IMR-90 (cell line): ENCODE measurements at places on chromosomes 16 and 17. TPM values are rescaled to one million over a fixed set of nuclear protein-coding genes. Genes with fewer than 3 reads are reported as not detected.

DNA sequence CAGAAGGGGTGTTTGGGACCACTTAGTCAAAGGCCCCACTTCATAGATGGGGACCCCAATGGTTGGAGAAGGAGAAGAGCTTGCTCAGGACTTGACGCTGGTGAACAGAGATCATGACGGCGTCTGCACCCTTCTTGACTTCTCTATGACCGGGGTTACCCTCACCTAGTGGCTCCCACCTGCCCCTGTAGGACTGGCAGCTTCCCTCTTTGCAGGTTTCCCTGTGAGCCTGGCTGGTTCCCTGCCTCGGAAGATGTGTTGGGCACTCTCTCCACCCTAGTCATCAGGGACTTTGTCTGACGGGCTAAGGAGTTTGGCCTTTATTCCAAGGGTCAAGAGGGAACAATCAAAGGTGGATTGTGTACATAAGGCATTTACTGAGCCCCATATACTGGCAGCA is 22.7 kb downstream of the TBX4 start:
- no peak for DNase-seq
- H3K4me1 ChIP-seq: peaks cover 10% of the 10 kb centered on the region
- no peak overlapping the region for H3K4me3 ChIP-seq
- no peaks in the 10 kb centered on the region for H3K36me3 ChIP-seq
- H3K27me3 ChIP-seq: peaks cover 5% of the 10 kb centered on the region

ZG16 gene
- not detected in 2 replicates for total RNA-seq

GAST gene
- total RNA-seq: not detected in 2 replicates

CD7 gene
- not detected in 2 replicates for total RNA-seq

HOXB3 gene
- 6.3 and 8.6 TPM in 2 replicates for total RNA-seq

DNA sequence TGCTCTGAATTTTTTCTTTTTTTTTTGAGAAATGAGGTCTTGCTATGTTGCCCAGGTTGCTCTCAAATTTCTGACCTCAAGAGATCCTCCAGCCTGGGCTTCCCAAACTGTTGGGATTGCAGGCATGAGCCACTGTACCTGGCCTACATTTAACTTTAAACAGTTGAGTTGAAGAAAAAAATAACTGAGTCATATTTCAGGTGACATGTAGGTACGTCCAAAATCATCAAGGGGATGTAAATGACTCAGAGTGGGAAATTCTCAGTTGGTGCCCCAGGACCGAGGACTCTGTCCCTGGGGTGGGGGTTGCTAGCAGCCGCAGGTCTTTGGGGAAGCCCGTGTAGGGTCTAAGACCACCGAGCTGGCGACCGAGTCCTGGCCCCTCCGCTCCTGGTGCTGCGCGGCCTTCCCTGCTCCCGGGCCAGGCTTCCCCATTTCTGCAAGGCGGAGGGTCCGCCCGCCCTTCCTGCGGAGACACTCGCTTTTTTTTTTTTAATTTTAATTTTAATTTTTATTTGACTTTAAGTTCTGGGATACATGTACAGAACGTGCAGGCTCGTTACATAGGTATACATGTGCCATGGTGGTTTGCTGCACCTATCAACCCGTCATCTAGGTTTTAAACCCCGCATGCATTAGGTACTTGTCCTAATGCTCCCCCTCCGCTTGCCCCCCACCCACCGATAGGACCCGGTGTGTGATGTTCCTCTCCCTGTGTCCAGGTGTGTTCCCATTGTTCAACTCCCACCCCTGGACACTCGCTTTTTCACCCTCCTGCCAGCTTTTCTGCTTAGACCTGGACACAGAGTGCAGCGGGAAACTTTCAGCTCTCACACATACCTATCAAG is 12.7 kb upstream of the N4BP1 start:
- peak overlapping the region; percentile 4; the same call in 1 of the 2 replicates for H3K4me3 ChIP-seq
- no peak for DNase-seq
- H3K27ac ChIP-seq: no peak overlapping the region
- H3K36me3 ChIP-seq: no peaks in the 10 kb centered on the region
- no peaks in the 10 kb centered on the region; the same call in 1 of the 2 replicates for H3K27me3 ChIP-seq

DNA sequence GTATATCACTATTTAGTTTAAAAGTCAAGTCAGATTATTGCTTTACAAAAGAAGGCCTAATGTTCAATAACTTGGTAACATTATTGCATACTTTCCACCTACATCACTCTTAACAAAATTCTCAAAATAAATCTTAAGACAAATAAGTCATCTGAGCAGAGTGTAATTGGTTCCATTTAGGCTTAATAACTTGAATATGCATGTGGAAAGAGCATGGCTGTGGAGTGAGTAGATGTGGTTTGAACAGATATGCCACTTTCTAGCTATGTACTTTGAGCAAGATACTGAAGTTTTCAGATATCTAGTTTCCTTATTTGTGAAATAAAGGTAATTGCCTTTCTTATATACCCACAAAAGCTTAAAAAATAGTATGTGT is 6.7 kb upstream of the EVI2A start:
- no peaks in the 10 kb centered on the region for H3K27me3 ChIP-seq
- H3K4me3 ChIP-seq: no peak overlapping the region
- H3K4me1 ChIP-seq: peaks cover 6% of the 10 kb centered on the region; the same call in 1 of the 2 replicates
- peak; percentile 55 for DNase-seq
- H3K27ac ChIP-seq: no peak overlapping the region

- no peak overlapping the region for H3K4me3 ChIP-seq
- H3K27me3 ChIP-seq: no peaks in the 10 kb centered on the region
- no peaks in the 10 kb centered on the region for H3K36me3 ChIP-seq
- no peak overlapping the region for H3K27ac ChIP-seq
These were observed 3.0 kb downstream of the ERN1 start for GRCh38 chr17:64126918-64127317.

TMEM235 gene
- total RNA-seq: not detected in 2 replicates

LLGL2 gene
- 0.54 and 0.56 TPM in 2 replicates for total RNA-seq

TM4SF5 gene
- not detected in 2 replicates for total RNA-seq

DNA sequence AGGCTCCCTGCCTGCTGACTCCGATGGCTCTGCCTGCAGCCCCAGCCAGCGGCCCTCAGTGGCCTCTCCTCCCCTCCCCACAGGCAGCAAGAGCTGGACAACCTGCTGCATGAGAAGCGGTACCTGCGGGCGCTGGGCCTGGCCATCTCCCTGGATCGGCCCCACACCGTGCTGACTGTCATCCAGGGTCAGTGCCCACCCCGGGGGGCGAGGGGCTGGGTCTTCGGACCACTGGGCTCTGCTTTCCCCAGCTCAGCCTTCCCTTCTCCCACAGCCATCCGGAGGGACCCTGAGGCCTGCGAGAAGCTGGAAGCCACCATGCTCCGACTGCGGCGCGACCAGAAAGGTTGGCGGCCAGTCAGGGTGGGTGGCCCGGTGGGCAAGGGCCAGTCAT is 3.4 kb downstream of the NOXO1 start:
- DNase-seq: no peak
- peaks cover 29% of the 10 kb centered on the region; the same call in 1 of the 2 replicates for H3K27me3 ChIP-seq
- no peaks in the 10 kb centered on the region; the same call in 1 of the 2 replicates for H3K4me1 ChIP-seq
- no peak overlapping the region for H3K4me3 ChIP-seq

SNAI3 gene
- not detected in 2 replicates for total RNA-seq

GRCh38 chr17:36593656-36594316 is 2.1 kb downstream of the DHRS11 start:
- peaks cover 5% of the 10 kb centered on the region for H3K4me1 ChIP-seq
- H3K4me3 ChIP-seq: no peak overlapping the region
- H3K36me3 ChIP-seq: peaks cover 8% of the 10 kb centered on the region
- no peaks in the 10 kb centered on the region for H3K27me3 ChIP-seq

MTHFSD gene
- total RNA-seq: 7.8 and 8.2 TPM in 2 replicates

SULT1A4 gene
- 0.28 and 1.1 TPM in 2 replicates for total RNA-seq

DNA sequence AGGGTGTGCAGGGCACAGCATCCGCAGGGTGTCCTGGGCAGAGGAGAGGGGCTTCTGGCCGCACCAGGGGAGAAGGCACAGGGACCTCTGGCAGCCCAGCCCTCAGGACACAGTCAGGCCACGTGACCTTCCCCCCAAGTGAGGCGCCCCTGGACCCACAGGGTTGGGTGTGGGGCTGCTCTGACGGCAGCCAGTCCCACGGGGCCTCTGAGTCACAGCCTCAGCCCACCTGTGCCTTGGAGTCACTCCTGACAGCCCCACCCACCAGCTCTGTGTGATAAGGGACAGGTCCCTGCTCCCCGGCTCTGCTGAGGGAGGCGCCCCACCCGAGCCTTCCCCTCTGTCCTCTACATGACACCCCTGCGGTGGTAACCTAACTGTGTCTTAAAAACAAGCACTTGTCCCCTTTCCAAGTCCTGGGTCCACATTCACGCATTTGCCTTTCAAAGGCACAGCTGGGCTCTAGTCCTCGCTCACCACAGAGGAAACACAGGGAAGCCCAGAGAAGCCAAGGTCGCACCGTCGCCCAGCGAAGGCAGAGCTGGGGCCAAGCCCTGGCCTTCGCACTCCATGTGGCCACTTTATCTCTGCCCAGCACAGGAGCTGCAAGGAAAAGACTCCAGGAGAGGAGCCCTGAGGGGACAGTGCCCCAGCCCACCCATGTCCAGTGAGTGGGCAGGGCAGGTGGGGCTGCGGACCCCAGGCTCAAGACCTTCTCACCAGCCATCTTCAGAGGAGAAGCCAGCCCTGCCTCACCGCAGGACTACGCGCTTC is 5.1 kb upstream of the NPTX1 start:
- no peaks in the 10 kb centered on the region; the same call in 1 of the 2 replicates for H3K4me1 ChIP-seq
- H3K27ac ChIP-seq: no peak overlapping the region
- no peak for DNase-seq
- H3K27me3 ChIP-seq: peaks cover 63% of the 10 kb centered on the region
- H3K4me3 ChIP-seq: no peak overlapping the region

GRCh38 chr16:57559072-57559790 is 16.8 kb downstream of the ADGRG5 start:
- H3K4me3 ChIP-seq: no peak overlapping the region
- no peaks in the 10 kb centered on the region for H3K4me1 ChIP-seq
- H3K27me3 ChIP-seq: peaks cover 32% of the 10 kb centered on the region
- no peaks in the 10 kb centered on the region for H3K36me3 ChIP-seq
- DNase-seq: no peak

DNA sequence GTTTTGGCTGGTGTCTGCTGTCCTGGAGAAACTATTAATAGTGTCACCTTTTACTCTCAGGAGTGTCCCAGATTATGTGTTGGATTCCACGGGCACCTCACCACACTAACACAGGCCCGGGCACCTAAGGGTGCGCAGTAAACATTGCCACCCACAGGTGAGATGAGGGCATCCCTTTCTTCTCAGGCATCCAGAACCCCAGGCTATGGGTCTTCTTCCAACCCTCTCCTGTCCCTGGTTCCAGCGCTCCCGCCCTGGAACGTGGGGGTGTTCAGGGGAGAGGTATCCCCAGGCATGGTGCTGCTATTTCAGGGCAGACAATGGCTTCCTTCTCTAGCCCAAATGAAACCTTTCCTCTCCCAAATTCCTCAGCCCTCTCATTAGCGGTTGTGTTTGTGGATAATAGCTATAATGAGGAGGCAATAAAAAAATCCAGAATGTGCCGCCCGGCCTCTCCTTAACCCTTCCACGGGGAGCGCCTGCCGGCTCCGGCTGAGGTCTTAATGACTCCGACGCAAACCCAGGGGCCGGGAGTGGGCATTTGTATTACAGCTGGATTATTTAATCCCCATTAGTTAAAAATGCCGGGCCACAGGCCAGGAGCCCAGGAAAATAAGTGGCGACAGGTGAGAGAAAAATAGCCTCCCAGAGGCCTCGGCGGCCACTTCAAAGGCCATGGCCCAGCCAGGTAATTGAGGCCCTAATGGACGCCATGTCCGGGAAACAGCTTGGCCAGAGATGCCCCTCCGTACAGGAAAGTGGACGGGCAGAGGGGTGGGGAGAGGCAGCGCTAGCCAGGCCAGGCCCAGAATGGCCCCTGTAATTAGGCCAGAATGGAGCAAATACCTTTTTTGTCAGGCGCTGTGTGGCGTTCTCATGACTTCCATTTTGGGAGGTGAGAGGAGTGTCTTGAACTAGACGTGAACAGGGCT is 102.8 kb downstream of the IRX5 start:
- H3K4me3 ChIP-seq: no peak overlapping the region
- no peaks in the 10 kb centered on the region for H3K4me1 ChIP-seq
- no peaks in the 10 kb centered on the region for H3K27me3 ChIP-seq
- no peaks in the 10 kb centered on the region for H3K36me3 ChIP-seq
- no peak overlapping the region for H3K27ac ChIP-seq

ATF7IP2 gene
- total RNA-seq: 2.7 and 2.8 TPM in 2 replicates

DNA sequence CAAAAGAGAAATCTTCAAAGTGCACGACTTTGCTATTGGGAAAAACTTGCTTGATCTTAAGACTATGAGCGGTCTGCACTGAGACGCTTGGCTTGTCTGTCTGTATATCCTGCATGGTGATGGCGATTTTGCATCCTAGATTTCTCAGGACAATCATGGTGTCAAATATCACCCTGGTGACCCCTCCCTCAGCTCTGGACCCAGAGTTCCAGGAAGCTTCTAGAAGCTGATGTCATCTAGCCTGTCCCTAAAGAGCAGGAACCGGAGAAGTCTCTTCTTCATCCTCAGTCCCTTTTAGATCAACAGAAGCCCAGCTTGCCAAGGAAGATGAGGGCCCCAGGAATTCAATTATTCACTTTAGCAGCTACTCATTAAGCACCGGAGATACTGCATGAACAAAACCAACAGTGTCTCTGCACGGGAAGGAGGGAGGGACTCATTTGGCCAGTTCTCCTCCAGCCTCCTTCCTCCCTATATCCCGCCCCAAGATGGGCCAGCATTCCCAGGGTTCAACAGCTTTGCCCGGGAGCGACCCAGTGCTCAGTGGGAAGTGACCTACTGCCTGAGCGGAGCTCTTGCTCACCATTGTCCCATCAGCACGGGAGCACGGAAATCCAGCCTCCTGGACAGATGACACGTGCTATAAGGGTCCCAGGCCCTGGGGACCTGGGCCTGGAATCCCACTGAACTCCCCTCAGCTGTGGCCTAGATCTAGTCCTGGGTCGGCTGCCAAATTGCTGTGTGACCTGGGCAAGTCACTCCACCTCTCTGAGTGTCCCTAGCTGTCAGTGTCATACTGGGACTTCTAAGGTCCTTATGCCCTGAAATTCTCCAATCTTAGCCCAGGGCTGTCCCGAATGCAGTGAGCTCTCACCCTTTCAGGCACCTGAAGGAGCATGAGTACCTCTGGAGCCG is 3.8 kb downstream of the EMP2 start:
- no peaks in the 10 kb centered on the region for H3K27me3 ChIP-seq
- no peaks in the 10 kb centered on the region for H3K36me3 ChIP-seq
- no peak overlapping the region for H3K27ac ChIP-seq
- H3K4me3 ChIP-seq: no peak overlapping the region
- peak; percentile 30 for DNase-seq
